ENCODE measurements at places on chromosomes 7 and 10.

- DNase-seq: no peak
Observed at GRCh38 chr10:46001187-46001756, 29.0 kb downstream of the TIMM23 start.

- no peak for DNase-seq
Observed at GRCh38 chr10:64896582-64896981, 1375.4 kb downstream of the REEP3 start.

- peak; percentile 85 for DNase-seq
Observed at GRCh38 chr7:100803398-100804161, 23.7 kb downstream of the EPHB4 start.

DNA sequence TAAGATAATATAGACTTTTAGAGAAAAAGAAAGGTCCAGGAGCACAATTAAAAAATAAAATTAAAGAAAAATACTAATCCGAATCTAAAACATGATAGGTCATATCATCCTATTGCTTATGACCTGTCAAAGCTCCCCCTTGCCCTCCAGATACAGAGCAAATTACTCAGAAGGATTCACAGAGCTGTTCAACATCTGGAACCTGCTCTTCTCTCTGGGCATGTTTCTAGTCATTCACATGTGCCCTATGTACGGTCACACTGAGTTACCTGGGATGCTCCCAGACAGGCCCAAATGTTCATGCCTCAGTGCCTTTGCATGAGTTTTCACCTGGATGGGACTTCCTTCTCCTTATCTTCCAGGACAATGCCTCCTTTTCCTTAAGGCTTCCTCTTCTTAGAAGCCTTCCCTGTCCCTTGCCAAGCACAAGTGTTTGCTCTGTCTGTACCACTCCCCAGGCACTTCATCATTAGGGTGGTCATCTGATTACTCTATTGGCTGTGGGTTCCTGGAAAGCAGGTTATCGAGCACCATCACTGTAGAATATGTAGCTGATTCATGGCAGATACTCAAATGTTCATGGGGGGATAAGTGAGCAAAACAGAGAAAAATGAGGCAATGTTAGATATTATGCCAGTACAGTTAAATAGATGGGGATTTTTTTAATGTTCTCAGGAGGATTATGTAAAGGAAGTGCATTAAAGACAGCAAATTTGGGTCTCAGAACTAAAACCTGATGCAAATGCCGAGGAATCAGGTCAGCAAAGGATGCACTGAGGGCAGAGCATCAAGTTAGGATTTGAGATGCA is 12.0 kb upstream of the AOAH start:
- no peak for DNase-seq
